ENCODE measurements at places on chromosomes 4 and X.

- DNase-seq: no peak
These were observed 112.0 kb upstream of the PABPC4L start for GRCh38 chr4:134313591-134313990.

DNA sequence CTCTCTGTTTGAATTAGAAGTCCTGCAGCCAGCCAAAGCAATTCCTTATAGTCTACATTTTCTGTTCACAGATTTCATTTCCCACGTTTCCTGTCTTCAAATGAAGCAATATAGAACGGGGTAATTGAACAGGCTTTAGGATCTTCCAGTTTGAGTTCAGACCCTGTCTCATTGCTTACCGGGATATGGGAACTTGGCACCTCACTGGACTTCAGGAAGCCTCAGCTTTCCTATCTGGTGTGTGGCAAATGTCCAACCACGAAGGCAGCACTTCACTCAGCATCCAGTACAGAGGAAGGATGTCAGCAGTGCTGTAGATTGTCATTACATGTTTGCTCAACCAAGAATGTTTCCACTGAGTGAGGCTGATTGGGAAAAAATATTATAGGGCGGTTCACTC, 271.1 kb upstream of the ZFP42 start:
- no peak for DNase-seq

- no peak for DNase-seq
These were observed 16.4 kb upstream of the OTUD4 start for GRCh38 chr4:145196747-145197146.

DNA sequence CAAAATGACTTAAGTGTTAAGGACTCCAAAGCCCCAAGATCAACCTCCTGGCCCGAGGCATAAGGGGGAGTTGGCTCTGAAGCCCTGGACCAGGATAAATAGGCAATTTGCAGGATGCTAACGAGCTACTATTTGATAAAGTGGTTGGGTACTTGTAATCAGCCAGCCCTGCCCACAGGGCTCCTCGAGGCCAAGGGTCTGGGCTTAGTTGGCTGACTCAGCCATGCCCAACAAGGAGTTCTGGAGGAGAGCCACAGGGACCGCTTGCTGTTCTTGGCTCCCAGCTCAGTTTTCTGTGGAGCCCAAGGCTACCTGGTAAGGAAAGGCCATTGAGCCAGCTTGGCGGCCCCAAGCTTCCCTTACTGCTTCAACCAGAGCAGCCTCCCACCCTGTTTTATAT, 7.8 kb downstream of the HMGB3 start:
- no peak for DNase-seq

GRCh38 chr4:71186566-71187403, 152.0 kb upstream of the SLC4A4 start:
- DNase-seq: no peak

DNA sequence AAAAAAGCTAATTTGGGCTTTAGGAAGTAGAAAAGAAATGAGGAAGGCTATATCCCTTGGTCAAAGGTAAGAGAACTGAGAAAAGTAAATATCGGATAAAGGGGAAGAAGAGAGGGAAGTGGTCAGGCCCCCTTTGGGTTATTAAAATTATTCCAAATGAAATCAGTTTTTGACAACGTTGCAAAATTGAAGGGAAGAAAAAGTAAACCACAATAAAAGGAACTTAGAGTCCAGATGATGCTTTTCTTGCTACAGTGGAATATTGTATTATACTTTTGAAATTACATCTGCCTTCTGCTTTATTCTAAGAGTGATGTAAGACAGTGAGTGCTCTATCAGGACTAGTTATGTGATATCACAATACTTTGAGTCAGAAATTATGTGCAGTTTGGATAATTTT, 59.4 kb upstream of the RBPJ start:
- DNase-seq: no peak

- DNase-seq: no peak
These were observed 790 bp upstream of the HHIP start for GRCh38 chr4:144645102-144645630.

DNA sequence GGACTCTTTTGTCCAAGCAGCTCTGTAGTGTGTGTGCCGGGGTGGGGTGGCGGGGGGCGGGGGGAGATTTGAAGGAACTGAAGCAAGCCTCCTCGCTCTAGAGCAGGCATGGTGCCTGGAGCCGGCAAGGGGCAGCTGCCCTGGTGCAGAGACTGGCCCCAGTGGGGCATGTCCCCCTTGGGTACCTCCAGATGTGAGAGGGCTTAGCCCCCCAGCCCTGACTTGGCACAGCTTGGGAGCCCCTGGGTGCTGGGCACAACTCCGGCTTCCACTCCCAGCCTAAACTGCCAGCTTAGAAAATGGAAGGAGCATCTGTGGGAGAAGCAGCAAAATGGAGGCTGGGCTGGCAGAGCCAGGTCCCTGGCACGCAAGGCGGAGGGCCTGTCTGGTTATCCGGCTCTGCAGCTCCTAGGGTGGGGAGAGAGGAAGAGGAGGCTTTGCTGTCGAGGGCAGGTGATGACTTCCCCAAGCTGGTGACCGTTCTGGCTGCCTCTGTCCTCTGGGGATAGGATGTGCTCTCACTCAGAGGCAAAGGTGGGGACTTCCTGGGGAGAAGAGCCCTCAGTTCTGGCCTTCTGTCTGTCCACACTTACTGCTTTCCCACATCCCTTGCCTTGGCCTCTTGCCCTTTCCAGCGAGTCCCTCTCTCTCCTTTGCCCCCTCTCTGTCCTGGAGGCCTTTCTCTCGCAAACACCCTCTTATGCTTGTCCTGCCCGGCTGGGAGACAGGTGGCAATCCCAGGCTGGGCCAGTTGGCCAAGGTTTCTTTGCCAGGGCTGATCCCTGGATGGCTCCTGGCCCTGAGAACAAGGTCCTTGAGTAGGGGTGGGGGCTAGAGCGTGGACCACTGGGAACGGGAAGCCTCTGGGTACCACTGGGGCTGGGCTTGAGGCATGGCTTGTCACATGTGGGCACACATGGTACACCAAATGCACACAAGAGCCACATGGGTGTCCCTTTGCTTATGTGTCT, 2.0 kb downstream of the DLG3 start:
- DNase-seq: no peak

DNA sequence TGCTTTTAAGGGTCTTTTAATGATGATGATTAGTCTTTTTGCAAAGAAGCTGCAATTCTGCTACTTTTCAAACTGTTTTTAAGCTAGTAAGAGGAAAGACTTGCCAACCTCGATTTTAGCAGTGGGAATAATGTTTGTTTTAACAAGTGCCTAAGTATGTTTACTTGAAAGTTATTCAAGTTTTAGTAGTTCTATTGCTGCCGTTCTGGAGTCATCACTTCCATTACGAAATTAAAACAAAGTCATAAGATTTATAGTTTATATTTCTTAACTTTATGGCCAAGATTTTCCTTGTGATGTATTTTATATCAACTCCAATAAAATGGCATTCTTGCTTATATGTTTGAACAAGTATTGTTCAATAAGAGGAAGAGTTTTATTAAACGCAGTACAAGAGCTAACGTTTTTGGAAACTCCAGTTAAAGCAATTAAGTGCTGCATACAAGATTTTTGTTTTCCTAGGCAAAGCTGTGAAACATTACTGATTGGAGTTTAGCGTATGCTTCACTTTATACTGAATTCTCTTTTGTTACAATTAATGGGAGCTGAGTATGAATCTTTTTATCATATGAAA, 211.3 kb downstream of the TENM3 start:
- no peak for DNase-seq

GRCh38 chr4:140256941-140257340, 103.0 kb upstream of the MAML3 start:
- DNase-seq: no peak

GRCh38 chr4:13539619-13540445, 4.5 kb downstream of the NKX3-2 start:
- no peak for DNase-seq

- DNase-seq: no peak
These were observed 128.4 kb upstream of the TBC1D9 start for GRCh38 chr4:140884431-140885058.

DNA sequence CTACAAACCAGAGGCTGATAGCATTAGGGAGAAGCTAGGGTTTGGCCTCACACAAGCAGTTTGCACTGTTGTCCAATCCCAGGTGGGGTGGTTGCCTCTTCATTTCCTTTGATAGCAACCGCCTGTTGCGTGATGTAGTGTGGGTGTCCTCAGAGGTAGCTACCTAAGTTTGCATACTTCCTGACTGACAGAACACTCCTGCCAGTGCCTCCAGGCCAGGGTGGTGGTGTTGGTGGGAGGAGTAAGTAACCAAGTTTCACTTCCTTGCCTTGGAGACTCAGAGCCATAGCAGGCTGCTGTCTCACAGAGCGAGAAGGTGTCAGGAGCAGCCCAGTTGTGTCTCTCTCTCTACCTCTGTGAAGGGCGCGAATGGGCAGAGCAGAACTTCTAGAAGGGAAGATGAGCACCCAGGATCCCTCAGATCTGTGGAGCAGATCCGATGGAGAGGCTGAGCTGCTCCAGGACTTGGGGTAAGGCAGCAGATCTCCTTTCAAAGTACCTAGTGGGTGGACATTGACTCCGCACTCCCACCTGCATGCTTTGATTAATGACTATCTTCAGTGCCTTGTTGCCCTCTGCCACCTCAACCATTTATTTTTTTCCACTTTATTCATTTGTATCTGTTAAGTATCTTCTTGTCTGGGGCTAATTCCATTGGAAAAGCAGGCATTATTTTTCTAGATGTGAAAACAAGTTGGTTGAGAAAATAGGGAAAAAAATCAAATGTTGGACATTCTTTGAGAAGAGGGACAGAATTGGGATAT, at the start of gene DAPP1:
DAPP1 (plus strand) TSS at position 283 of the 764 bp plus-strand sequence; CDS start at position 370, 87 bp downstream.
- DNase-seq: peak; percentile 71

GRCh38 chrX:585115-585808, 45.3 kb upstream of the SHOX start:
- DNase-seq: no peak

GRCh38 chrX:11611965-11612364, 53.8 kb downstream of the ARHGAP6 start:
- DNase-seq: no peak

DNA sequence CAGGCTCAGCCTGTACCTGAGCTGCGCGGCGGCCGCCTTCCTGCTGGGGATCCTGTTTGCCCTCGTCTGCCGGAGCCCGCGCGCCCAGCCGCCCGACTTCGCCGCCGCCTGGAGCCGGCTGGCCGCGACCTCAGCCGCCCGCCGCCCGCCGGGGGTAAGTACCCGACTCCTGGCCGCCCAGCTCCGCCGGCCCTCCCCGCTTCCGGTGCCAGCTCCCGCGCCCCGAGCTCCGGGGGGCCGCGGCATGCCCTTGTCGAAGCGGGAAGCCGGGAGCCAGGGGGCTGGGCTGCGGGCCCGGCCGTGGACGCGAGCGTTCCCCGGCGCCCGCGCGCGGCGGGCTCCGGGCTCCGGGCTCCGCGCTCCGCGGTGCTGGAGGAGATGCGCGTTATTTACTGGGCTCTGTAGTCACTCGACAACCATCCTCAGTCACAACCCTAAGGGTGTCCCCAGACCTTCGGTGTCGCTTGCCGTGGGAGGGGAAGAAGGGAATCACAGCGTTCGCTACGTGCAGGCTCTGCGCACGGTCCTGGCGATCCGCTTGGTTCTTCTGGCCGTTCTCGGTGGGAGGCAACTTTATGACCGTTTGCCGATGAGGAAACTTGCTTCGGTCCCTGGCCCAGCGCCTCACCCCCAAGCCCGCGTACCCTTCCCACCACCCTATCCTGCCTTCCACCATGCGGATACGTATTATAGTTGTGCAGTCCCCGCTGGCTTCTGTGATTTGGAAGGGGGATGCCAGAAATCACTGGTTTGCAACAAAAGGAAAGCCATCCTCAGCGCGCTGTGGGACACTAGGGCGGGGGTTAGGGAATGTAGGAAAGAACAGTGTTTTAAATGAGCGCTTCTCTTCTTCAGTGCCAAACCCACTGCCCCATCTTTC, 944 bp downstream of the SNX25 start:
- no peak for DNase-seq

DNA sequence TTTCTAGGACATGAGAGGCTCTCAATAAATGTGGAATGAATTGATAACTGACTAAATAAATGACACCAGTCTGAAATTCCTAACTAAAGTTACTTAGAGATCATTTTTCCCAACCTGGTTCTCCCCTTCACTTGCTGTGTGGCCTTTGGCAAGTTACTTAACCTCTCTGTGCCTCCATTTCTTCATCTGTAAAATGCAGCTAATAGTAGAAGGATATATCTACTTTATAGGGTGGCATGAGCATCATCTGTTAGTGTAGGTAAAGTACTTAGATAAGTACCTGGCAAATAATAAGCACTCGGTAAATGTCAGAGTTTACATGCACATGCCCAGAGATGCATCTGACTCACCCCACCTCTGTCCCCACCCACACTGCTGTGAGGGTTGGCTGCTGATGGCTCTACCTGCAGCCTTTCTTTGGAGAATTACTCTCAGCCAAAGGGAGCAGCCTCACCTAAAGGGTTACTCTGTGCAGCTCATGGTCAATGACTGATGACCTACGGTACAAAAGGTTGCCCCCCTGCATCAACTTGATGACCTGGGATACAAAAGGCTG, 139.3 kb downstream of the CHIC2 start:
- no peak for DNase-seq

GRCh38 chr4:157271166-157271869, 50.8 kb downstream of the GRIA2 start:
- no peak for DNase-seq

- no peak for DNase-seq
These were observed 31.1 kb upstream of the KCTD8 start for GRCh38 chr4:44479731-44480130.

DNA sequence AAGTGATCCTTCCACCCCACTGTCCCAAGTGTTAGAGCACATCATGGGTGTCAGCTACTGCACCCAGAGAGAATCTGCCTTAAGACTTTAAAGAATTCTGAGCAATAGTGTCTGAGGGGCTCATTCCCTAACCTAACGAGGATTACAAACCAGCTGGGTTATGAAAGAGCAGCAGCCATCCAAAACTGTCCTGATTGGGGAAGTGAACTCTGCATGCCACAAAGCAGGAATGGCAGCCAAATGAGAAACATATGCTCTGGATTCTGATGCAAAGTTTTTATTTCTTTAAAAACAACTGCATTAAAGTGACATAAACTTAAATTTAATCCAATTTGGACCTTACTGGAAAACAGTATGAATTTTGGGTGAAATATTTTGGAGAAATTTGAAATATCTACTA, 103.2 kb downstream of the ANXA3 start:
- no peak for DNase-seq

DNA sequence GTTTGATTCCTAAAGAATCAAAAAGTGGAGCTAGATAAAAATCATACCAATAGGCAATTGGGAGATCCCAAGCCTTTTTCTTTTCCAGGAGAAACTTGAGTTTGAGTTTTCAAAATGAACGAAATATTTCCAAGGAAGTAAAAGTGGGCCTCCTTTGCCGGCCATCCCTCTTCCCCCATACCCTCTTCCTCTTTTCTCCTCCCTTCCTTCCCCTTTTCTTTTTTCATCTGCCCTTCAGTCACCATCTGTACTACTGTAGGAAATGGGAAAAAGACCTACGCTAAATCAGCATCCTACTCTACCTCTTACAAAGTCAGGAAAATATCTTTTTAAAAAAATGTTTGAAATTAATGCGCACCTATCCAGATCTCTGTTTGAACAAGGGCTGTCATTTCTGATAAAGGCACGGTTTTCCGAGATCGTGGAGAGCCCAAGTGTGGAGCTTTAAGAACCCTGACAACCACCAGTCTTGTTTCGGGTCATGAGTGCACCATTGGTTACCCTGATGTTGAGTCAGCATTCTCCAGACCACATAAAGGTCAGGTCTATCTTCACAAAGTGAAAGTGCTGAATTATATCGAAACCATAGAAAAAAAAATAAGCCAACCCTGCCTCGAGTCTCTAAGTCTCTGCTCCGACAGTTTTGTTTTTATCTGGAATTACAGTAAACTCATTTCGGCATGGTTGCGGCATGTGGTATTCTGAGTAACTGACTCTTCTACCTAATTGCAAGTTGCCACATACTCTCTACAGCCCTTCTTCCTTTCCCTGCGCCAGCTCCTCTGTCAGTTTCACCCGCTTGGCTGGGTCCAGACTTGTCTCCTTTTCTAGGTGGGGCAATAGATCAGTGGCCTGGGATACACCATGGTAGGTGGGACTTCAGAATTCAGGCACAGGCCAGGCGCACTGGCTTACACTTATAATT, 140.2 kb upstream of the KLF3 start:
- no peak for DNase-seq
